ENCODE measurements at places on chromosomes 16 and 17. TPM values are rescaled to one million over a fixed set of nuclear protein-coding genes. Genes with fewer than 3 reads are reported as not detected.

The HOXB7 gene
- total RNA-seq: 0.78 TPM

The TUFM gene
- total RNA-seq: 165 TPM

The CDH8 gene
- total RNA-seq: not detected

The CBLN1 gene
- 1.9 TPM for total RNA-seq

The KRTAP16-1 gene
- not detected for total RNA-seq

The HEXIM1 gene
- total RNA-seq: 16.4 TPM

The GALR2 gene
- total RNA-seq: not detected

GRCh38 chr16:85635545-85636140 is 22.5 kb downstream of the GSE1 start:
- no peaks in the 10 kb centered on the region for H3K27me3 ChIP-seq
- H3K4me1 ChIP-seq: peaks cover 65% of the 10 kb centered on the region
- H3K27ac ChIP-seq: no peak overlapping the region
- no peak for DNase-seq
- peaks cover 7% of the 10 kb centered on the region for H3K36me3 ChIP-seq
- no peak overlapping the region for H3K4me3 ChIP-seq

- H3K27ac ChIP-seq: peak within 1 kb of the TSS; percentile 79
- no peaks in the 10 kb centered on the region for H3K4me1 ChIP-seq
- peaks cover 55% of the 10 kb centered on the region for H3K27me3 ChIP-seq
Measured at GRCh38 chr16:54286366-54287130, at the start of gene IRX3. IRX3 (minus strand) TSS chr16:54286787; CDS start chr16:54286050, 737 bp downstream.

- H3K27ac ChIP-seq: no peak overlapping the region
- no peaks in the 10 kb centered on the region for H3K4me1 ChIP-seq
Measured at GRCh38 chr16:30079480-30079879, 3.7 kb downstream of the PPP4C start.

- H3K4me3 ChIP-seq: no peak overlapping the region
- no peaks in the 10 kb centered on the region for H3K36me3 ChIP-seq
- DNase-seq: no peak
- H3K4me1 ChIP-seq: peaks cover 83% of the 10 kb centered on the region
- no peaks in the 10 kb centered on the region for H3K27me3 ChIP-seq
Measured at GRCh38 chr16:87369117-87369765, 14.3 kb downstream of the FBXO31 start.

DNA sequence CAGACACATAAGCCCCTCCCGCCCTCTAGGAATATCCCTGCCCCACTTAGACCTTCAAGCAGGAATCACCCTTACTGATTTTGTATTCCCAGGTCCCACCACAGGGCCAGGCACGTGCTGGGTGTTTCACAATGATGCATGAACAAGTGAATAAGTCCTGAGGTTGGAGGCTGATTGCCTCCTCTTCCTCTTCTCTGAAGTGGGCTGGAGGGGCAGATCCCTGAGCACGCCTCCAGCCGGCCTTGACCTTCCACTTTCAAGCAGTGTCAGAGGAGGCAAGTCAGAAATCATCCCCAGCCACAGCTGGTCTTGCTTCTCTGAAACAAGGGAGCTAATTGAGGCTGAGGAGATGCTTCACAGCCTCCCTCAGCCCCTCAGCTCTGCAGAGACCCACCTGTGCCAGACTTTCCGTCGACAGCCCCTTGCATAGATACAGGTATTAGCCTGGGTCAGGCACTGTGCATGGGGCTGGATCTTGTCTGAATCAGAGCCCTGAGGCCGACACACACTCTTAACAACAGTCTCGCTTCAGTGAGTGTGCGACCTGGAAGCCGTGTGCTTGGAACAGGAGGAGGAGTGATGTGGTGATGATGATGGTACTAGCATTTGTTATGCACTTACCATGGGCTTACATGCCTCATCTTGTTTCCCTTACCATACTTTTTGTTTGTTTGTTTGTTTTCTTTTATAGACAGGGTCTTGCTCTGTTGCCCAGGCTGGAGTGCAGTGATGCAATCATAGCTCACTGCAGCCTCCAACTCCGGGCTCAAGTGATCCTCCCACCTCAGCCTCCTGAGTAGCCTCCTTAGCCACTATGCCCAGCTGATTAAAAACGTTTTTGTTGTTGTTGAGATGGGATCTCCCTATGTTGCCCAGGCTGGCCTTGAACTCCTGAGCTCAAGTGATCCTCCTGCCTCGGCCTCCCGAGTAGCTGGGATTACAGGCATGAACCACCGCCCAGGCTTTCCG is 15.0 kb downstream of the MRM1 start:
- no peaks in the 10 kb centered on the region for H3K4me1 ChIP-seq
- no peak overlapping the region for H3K27ac ChIP-seq
- H3K36me3 ChIP-seq: no peaks in the 10 kb centered on the region
- no peak for DNase-seq

- no peak overlapping the region for H3K27ac ChIP-seq
- DNase-seq: no peak
- no peak overlapping the region for H3K4me3 ChIP-seq
- no peaks in the 10 kb centered on the region for H3K36me3 ChIP-seq
- no peaks in the 10 kb centered on the region for H3K4me1 ChIP-seq
Measured at GRCh38 chr16:30482366-30482765, 9.8 kb downstream of the ITGAL start.

DNA sequence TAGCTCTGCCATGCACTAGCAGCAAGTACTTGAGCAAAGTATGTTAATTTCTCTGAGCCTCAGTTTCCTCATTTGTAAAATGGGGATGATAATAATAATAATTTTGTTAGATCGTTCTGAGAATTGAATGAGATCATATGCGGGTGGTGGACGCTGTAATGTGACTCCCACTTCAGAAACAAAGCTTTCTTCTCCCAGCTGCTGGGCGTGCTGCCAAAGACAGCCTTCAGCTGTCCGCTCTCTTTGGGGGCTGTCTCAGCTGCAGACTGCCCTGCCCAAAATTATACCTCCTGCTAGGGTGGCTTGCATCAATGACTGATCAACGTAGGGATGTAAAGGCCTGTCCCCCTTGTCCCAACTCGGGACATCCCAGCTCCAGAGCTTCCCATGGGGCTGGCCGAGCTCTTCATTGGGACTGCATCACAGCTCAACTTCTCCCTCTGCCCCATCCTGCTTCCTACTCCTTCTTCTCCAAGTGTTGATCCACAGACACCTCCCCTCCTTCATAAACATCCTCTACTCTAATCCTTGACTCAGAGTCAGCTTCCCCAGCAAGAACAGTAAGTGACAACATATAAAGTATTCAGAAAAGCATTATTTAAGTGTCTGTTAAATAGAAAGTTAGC is 30.7 kb upstream of the CDH5 start:
- no peaks in the 10 kb centered on the region for H3K36me3 ChIP-seq
- no peak for DNase-seq
- no peak overlapping the region for H3K27ac ChIP-seq

DNA sequence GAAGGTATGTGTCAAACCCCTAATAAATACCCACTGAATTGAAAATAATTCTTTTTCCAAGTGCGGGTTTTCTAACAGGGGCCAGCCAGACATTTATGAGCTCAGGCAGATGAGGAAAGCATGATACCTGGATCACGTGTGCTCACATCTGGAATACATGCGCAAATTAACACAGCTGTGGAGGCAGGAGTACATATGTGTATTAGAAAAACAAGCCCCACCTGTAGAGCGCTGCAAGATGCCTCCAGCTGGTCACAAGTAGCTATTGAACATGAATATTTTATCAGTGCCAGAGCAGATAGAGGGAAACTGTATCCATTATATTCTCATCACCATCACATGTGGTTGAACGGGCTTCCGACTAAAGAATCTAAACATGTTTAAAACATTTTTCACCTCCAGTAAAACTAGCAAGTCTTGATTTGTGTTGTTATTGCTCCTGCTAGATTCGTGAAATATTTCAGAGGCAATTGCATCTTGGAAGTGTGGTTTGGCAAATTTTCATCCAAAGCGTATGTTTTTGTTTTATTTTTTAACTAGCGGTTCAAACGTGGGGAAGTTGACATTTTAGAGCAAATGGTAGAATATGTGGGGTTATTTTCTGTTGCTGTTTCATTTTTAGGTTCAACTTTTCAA is 482.8 kb downstream of the CDH13 start:
- no peaks in the 10 kb centered on the region for H3K4me1 ChIP-seq
- DNase-seq: no peak
- no peaks in the 10 kb centered on the region for H3K27me3 ChIP-seq
- no peak overlapping the region for H3K27ac ChIP-seq

All from right atrium auricular region (tissue), 2 donors.